ENCODE measurements at places on chromosomes 7 and 10. TPM values are rescaled to one million over a fixed set of nuclear protein-coding genes. Genes with fewer than 3 reads are reported as not detected.

The TAS2R60 gene
- total RNA-seq: 1.5 TPM

The GNGT1 gene
- total RNA-seq: not detected

The CDC14C gene
- not detected for total RNA-seq

The TNRC18 gene
- 83.7 TPM for total RNA-seq

The SGCE gene
- not detected for total RNA-seq

GRCh38 chr10:123445261-123445775 is 220.8 kb upstream of the GPR26 start:
- no peak for DNase-seq

DNA sequence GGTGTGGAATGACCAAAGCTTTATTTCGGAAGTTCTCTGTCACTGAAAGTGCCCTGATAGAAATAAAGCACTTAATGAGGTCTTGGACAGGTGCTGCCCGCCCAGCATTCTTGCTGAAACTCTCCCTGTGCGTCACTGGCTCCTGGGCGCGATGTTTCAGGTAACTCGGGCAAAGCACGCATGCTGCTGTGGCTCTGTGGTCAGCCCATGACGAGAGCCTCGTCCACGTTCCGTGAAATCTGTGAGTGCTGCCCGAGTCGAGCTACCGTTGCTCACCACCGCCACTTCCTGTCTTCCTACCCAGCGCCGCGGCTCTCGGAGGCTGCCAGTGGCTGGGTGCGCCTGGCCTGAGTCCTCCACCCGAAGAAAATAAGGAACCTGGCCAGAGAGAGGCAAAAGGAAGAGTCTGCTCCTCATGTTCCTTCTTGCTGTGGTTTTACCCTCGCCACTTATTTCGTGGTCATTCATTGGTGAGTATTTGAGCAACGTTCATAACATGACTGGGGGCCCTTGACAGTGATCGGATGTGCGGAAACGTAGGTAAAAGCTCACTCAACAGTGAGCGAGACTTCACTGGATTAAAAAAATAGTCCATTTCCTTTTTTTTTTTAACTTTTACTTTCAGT is 95.5 kb downstream of the MAP3K8 start:
- DNase-seq: peak; percentile 58

DNA sequence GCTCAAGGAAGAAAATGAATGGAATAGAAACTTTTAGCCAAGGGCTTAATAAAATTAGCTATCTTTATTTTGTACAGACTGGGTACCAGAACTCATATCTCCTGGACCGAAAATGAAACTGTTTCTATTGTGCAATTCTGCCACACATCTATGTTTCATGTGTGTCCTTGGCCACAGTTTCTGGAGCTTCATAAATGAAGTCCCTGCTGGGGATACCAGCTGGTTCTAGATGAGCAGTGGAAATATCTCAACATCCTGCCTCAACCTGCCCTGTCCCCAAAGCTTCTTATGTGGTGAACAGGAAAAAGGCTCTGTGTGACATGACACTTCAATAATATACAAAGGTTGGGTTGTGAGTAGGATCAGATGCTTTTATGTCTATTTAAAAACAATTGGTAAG is 310.1 kb upstream of the SORCS1 start:
- no peak for DNase-seq

DNA sequence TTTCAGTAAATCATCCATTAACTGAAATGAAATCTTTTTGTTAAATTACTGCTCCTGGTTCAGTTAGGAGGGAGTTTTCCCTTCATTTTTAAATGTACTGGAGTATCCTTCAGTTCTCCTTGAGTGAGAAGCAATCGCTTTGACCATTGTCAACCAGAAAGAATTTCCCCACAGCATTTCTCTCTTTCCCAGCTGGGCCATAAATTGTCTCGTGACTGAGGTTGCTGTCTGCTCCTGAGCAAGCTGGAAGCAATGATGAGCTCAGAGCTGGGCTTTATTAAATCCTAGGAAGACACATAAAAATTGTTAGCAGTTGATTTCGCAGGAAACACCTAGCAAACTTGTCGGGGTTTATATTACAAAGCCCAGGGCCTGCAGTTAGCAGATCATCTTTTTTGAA is 102.0 kb upstream of the INSYN2A start:
- DNase-seq: no peak

DNA sequence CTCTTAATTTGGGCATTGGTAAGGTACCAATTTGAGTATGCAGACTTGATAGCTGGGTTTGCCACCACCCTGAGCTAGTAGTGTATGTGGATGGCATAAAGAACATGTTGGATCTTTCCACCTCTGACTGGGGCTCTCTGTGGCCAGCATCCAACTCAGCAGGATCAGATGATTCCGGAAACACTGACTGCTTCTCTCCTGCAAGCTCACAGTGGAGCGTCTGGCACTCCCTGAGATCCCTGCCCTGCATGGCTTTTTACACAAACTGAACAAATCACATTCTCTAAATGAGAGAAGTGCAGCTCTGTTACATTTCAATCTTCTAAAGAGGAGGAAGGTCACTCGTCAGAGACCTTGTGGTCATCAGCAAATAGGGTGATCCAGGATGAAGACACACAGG is 1057.5 kb downstream of the NRG3 start:
- no peak for DNase-seq

DNA sequence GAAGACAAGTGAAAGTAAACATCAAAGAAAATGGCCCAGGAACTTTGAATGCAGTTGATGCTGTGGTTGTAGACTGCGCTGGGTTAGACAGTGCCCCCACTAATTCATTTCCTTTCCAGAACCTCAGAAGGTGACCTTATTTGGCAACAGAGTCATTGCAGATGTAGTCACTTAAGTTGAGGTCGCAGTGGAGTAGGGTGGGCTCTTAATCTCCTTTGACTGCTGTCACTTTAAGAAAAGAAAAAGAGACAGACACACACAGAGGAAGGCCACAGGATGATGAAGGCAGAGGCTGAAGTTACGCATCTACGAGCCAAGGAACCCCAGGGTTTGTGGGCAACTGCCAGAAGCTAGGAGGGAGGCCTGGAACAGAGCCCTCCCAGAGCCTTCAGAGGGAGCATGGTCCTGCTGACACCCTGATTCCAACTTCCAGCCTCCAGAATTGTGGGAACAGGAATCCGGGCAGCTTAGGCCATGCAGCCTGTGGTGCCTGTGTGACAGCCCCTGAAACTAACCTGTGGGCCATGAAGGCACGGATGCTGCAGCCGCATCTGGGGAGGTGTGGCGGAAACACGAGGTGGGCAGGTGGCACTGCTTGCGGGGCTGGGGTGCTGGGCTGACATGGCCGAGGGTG is 107.6 kb downstream of the PRKAG2 start:
- peak; percentile 79 for DNase-seq

DNA sequence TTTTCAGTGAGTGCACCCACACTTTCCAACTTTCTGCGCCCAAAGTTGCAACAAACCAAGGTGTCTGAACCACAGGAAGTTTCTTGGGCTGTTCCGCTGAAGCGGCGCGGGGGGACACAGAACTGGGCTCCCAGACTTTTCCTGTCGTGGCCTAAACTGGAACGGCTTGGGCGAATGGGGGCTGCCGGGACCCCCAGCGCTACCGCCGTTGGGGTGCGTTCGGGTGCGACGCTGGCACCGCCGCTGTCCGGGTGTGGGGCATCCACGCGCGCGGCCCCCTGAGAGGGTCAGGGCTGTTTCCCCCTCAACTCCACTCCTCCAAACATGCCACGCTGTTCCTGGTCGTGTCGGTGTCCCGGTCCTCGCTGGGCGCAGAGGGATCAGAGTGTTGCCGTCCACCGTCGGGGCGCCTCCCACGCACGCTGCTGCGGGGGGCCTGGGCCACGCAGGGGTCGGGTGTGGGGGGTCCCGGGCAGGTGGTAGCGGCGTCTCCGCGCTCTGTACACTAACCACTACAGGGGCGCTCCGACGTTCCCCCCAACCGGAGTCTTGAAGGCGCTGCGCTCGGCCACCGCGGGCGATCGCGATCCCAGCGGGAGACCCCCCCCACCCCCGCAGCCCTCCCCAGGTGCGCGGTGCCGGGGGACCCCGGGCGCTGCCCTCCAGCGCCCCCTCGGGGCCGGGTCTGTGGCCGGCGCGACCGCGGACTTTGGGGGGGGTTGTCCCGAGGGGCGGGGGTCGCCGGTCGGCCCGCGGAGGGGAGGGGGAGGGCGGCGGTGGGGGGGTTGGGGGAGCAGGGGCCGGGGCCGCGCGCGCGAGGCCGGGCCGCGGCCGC is 2.2 kb upstream of the CUX1 start:
- DNase-seq: peak; percentile 67

DNA sequence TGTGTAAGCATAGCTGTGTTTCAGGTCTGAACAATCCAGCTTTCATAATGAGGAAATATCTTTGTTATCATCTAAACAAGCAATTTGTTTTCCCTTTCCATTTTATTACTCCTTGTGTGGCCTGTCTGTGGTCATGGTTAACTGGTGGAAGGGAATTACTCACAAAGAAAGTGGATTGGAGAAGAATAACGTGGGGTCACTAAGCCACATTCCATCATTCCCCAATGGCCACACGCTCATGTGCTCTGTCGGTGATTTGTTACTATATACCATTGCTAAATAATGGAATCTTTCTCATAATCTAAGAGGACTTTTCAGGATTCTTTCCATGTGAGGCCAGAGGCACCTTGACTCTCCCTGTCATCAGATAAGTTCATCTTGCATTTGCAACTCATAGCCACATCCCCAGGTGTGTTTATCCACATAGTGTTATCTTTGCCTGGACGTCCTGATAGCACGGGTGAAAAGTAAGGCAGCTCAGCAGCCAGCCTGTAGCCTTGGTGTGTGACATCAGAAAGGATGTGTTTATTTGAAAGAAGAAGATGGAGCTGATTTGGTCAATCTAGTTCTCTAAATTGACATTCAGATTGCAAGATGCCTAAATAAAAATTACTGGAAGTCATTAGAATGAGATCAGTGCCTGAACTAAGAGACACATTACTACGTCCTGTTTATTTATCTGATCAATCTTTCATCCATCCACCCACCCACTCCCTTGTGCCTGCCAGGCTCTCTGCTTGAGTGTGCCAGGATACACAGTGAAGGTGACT is 128.9 kb downstream of the CELF2 start:
- DNase-seq: no peak

DNA sequence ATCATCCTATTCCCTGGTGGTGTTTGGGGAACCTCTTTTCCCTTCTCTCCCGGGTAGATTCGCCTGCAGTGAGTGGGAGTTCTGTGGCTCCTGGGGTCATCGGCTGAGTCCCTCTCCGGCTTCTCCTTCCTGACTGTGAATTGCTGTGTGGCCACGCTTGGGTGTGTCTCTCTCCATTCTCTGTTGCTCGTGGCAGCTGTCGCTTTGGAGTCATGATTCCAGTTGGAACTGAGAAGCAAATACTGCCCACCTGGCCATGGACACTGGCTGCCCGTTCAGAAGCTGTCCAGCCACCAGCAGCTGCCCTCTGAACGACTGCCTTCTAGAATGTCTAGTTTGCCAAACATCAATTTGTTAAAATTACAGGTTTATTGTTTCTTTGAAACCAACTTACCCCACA is 23.1 kb upstream of the PITRM1 start:
- no peak for DNase-seq

- no peak for DNase-seq
Observed at GRCh38 chr10:27494116-27494805, 9.8 kb upstream of the RAB18 start.

DNA sequence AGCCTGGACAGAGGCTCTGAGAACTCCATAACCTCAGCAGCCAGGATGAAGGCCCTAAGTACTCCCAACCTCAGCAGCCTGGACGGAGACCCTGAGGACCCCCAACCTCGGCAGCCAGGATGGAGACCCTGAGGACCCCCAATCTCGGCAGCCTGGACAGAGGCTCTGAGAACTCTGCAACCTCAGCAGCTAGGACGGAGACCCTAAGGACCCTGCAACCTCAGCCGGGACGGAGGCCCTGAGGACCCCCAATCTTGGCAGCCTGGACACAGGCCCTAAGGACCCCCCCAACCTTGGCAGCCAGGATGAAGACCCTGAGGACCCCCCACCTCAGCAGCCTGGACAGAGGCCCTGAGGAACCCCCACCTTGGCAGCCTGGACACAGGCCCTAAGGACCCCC is 16.5 kb downstream of the RRP12 start:
- no peak for DNase-seq

- no peak for DNase-seq
Observed at GRCh38 chr10:70139151-70139996, 6.7 kb upstream of the AIFM2 start.

DNA sequence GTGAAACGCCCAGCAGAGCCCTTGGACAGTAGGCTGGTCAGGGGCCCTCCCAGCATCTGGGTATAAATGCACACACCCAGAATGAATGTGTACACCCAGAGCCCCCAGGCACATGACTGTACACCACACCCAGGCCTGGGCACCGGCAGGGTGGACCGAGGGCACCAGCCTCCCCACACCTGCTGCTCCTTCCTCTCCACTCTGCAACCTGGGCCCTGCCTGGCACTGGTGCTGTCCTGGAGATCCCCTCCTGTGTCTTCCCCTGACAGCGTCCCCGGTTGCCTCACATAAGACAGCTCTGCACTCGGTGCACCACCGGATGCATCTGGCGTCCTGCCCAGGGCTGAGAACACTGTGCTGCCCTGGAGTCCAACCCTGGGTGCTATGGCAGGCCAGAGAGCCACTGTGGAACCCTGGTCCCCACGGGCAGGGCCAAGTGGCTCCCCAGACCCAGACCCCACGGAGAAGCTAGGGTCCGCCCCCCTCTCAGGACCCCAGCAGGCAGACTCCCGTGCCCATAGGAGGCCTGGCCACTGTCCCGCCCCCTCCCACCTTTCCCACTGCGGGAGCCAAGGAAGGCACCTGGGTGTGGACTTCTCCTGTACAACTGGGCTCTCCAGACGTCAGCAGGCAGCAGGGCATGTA is 6.6 kb downstream of the RASGEF1A start:
- DNase-seq: no peak

DNA sequence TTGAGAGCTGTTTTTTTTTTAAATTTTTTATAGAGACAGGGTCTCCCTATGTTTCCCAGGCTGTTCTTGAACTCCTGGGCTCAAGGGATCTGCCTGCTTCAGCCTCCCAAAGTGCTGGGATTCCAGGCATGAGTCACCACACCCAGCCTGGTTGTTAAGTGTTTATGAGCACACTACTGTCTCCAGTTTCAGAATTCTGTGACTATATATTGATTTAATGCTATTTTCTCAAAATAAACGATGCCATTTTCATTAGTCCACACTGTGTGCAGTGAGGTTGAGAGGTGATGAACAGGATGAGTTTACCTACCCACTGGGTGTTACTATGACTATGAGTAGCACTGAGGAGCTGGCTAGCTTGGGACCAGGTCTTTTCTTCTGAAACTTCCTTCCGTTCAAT is 110.9 kb upstream of the FAM180A start:
- no peak for DNase-seq

- no peak for DNase-seq
Observed at GRCh38 chr7:85019778-85020177, 167.1 kb downstream of the SEMA3D start.

DNA sequence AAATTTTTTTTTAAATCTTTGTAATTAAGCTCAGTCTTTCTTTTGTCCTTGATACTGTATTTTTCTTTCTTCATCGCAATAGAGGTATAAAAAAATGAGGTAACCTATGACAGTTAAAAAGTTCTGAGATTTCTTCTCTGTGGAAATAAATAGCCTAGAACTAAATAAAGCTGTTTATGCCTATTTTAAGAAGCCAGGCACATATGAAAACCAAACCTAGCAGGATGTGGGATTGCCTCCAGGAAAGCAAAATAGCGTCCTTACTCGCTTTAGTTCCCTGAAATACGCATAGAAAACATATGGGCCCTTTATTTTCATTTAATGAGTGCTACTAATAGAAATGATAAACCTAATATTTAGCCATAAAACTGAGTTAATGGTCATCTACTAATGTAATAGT is 6.6 kb downstream of the UBE2D1 start:
- no peak for DNase-seq

GRCh38 chr7:101581891-101582290 is 47.2 kb downstream of the MYL10 start:
- DNase-seq: no peak
